Stimulated activated CD4-positive, alpha-beta T cell treated with anti-CD3 and anti-CD28 coated beads, Interleukin-2, amount 100 ng/mL, for 24 hours (primary cell): ENCODE measurements at places on chromosomes 5 and 9.

- DNase-seq: peak; percentile 60
Observed at GRCh38 chr9:111483439-111483857, 735 bp downstream of the ECPAS start.

DNA sequence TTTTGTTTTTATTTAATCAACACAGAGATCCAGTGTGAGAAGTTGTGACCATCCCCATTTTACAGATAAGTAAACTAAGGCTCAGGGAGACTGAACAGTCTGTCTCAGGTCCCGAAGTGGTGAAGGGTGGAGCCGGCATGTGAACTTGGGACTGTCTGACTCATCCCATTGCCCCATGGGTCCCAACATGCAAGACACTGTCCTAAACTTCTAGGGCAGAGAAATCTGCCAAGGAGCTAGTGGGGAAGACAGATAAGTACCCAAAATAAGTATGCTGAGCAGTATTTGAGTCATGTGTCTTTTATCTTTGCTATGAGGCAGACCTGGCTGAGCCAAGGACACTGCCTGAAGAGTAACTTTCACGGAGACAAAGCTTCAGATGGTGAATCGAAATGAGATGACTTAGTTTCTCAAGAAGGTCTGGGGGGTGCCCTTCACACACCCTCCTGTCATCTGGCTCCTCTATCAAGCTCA, 64.3 kb upstream of the SLC25A51 start:
- no peak for DNase-seq

- DNase-seq: no peak
Observed at GRCh38 chr5:171904886-171905285, 101.6 kb downstream of the FBXW11 start.

DNA sequence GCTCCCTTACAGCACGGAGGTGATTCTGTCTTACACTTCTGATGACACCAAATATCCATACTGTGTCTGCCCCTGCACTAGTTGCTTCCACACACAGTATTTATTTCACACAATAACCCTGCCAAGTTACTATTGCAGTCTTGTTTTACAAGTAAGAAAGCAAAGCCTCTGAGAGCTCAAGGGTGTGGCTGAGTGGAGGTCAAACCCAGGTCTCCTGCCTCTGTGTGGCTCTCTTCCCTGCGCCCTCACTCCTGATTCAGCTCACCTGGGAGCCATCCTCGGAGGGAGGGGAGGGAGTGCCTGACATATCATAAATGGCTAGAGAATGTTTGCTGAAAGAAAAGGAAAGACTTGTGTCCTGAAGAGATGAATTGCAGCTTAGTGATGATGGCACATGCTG, 41.0 kb downstream of the MVB12B start:
- no peak for DNase-seq

DNA sequence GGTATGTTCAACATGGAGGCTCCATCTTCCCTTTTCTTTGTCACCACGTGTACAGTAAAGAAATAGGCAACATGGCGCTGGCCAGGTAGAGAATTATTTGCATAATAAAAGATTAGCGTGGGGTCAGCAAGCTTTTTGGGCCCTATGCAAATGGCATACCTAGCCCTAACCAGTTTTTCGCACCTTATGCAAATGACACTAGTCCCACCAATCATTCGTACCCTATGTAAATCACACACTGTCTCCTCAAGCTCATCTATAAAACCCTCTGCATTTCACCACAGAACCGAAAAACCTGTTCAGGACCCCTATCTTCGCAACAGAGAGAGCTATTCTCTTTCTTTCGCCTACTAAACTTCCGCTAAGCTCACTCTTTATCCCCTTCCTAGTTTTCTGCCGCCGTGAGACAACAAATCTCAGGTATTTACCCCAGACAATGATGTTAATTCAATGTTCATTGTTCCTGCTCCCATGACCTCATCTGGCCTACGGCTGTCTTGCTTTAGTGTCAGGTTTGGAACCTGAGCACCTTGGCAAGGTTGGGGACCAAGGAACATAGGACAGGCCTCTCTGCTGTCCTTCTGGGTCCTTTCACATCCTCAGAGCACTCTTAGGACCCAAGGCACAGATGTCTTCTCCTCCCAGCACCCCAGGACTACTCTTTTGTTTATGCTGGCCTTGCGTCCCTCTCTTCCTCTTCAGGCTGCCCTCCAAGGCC, 180.7 kb upstream of the RAI14 start:
- DNase-seq: no peak

DNA sequence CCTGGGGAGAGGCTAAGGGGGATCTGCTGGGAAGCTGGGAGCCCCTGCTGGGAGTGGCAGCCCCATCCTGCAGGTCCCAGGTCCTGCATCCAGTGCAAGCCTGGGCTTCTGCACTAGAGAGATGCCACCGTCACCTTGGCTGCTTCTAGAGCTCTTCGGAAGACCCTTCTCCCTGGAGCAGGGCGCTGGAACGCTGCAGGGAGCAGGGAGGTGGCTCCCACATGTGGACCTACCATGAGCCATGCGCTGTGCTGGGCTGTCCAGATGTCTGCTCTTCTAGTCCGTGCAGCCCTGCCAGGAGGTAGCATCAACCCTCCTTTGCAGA, 90.9 kb upstream of the PHYKPL start:
- DNase-seq: no peak

- no peak for DNase-seq
Observed at GRCh38 chr9:79089054-79089560, 482.7 kb upstream of the TLE4 start.

- no peak for DNase-seq
Observed at GRCh38 chr5:115661563-115661962, 35.7 kb upstream of the TMED7 start.

DNA sequence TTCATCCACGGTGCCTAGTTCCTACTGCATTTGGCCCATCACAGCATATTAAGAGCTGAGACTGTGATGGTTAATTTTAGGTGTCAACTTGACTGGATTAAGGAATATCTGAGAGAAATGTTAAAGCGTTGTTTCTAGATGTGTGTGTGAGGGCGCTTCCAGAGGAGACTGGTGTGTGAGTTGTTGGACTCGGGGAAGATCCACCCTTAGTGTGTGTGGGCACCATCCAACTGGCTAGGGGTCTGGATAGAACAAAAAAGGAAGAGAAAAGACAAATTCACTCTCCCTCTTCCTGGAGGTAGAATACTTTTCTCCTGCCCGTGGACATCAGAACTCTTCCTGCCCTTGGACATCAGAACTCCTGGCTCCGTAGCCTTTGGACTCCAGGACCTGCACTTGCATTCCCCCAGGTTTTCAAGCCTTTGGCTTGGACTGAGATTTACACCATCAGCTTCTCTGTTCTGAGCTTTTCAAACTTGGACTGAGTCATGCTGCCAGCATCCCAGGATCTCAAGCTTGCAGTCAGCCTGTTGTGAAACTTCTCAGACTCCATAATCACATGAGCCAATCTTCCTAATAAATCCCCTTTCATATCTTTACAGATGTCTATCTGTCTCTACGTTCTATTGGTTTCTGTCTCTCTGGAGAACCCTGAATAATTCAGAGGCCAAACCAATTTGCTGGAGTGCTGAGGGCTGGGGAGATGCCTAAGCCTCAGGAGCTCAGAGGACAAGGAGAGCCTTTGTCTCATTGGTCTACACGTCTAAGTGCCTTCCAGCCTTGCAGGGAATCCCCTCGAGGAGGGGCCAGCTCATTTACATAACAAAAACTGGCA, 164.5 kb downstream of the DCP2 start:
- no peak for DNase-seq

DNA sequence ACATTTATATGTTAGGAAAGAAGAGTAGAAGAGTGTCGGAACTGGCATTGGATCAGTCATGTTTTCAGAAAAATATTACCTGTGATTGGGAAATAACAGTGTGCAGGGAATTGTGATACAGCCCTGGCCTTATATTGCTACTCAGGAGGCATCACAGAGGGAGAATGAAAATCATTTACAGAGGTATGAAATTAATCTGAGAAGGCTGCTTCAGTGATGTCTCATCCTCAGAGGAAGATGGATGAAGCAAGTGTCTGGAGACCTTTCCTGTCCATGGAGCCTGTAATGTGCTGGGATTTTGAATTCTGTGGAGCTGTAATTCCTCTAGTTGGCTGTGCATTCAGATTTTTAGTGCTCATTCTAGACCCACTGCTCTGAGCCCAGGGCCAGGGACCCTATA, 3.8 kb downstream of the ACTBL2 start:
- no peak for DNase-seq

- DNase-seq: no peak
Observed at GRCh38 chr9:21569721-21570120, 87.6 kb upstream of the IFNE start.

- no peak for DNase-seq
Observed at GRCh38 chr9:12739014-12739652, 35.7 kb upstream of the LURAP1L start.

DNA sequence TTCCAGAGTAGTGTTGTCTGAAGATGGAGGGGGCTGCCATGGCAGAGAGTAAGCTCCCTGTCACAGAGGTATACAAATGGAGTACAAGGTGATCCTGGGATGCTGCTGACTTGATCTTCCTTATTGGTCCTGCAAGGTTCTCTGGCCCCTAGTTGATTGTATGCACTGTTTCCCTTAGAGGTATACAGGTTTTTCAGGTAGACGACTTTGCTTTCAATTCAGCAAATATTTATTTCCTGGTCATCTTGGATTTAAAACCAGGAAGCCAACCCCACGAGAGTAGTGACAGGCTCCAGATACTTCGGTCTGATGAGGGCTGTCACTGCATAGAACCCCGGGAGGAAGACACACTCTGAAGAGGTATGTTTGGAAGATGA, 16.5 kb upstream of the TRIM14 start:
- DNase-seq: no peak

DNA sequence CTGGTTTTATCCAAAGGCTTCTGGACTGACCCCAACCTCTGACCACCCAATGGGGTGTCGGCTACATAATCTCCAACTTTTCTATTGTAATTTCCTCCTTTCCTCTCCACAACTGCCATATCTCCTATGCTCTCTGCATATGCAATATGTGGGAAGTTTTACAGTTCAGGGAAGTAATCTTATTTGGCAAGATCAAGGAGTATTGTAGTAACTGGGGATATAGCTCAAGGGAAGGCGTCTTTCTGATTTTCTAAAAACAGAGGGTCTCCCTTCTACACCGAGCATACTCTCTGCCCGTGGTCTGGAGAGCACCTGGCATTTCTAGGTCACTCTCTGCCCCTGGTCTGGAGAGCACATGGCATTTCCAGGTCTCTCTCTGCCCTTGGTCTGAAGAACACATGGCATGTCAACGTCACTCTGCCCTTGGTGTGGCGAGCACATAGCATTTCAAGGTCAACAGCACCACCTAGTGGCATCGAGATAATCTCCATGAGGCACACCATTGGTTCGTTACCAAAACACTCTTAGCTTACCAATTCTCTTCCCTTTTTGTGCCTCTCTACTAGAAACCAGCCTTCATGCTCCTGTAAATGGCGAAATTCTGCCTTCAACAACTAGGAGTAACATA, 616.4 kb upstream of the NUDT12 start:
- peak; percentile 12 for DNase-seq

GRCh38 chr5:151134228-151134627, 23.4 kb downstream of the ANXA6 start:
- DNase-seq: no peak

- no peak for DNase-seq
Observed at GRCh38 chr5:52725808-52726207, 61.9 kb upstream of the ITGA1 start.

DNA sequence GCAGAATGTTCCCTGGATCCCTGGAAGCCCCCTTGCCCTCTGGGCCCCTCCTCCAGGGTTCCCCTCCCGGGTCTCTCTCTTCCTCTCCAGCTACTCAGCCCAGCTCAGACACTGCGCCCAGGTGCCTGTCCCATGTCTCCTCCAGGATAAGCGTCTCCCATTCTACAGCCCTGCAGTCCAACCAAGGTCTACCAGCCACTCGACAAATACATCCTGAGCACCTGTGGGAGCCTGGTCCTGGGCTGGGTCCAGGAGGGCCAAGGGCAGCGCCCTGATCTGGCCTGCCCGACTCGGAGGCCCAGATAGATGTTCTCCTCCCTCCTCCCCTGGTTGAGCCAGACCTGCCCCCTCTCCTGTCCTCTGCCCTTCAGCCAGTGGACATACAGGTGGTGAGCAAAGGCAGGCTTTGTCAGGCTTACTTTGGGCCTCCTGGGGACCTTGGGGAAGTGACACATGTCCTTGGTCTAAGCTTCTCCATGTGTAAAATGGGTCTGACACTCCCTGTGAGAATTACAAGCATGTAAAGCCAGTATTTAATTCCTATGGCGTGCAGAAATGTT, 1.4 kb downstream of the FLT4 start:
- DNase-seq: no peak

DNA sequence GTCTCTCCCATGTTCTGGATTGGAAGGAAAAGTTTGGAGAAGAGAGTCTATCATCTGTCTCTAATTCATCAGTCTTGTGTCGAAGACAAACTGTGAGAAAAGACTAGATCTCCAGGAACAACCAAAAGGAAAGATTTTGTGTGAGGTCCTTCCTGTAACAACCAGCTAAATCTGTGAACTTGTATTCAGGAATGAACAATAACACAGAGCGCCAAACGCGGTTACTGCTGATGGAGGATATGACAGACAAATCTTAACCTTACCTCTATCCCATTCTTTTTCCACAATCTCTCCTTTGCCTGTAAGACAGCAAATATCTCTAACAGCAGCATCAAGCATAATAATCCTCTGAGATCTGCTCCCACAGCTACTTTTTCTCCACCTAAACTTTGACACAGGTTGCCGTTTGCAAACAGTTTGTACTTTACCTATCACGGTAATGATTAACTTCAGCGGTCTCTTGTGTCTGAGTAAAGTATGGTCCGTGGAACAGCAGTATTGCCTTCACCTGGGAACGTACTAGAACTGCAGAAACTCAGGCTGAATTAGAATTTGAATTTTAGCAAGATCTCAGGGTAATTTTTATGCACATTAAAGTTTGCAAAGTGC, 387.6 kb downstream of the ELAVL2 start:
- DNase-seq: no peak

DNA sequence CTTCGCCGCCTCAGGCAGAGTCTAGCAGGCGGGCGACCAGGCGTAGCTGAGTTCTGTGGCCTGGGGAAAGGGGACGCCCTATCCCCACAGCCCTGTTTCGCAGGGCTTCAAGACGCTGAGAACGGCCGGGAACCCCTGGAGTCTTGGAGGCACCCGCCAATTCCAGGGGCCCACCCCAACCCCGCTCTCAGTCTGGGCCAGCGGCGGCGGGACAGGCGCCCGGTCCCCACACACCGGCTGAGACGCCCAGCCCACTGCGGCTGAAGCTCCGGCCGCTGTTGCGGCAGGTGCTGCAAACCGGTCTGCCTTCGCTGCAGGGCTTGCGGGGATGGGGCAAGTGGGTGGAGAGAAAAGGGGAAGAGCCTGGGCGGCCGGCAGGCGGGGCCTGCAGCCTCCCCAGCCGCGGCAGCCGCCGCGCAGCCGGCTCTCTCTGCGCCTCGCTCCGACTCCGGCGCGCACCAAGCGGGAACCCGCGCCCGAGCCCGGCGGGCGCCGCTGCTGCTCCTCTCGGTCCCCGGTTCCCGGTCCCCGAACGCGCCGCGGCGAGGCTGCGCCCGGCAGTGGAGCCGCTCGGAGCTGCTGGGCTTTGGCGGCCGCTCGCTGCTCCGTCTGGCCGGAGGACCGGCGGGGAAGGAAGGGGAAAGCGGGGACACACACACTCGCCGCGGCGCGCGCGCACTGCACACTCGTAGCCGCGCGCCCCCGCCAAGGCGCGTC, at the start of gene PIP5K1B:
TSS of gene PIP5K1B (plus strand) at position 427 of the 717 bp plus-strand sequence. CDS start 117,375 bp downstream, outside the sequence.
- peak; percentile 32 for DNase-seq

GRCh38 chr5:159362220-159362619, 31.9 kb upstream of the IL12B start:
- DNase-seq: no peak
